Lung (tissue), 17 donors: ENCODE measurements at places on chromosomes 7 and 10. TPM values are rescaled to one million over a fixed set of nuclear protein-coding genes. Genes with fewer than 3 reads are reported as not detected.

The C10orf90 gene
- not detected for total RNA-seq

DNA sequence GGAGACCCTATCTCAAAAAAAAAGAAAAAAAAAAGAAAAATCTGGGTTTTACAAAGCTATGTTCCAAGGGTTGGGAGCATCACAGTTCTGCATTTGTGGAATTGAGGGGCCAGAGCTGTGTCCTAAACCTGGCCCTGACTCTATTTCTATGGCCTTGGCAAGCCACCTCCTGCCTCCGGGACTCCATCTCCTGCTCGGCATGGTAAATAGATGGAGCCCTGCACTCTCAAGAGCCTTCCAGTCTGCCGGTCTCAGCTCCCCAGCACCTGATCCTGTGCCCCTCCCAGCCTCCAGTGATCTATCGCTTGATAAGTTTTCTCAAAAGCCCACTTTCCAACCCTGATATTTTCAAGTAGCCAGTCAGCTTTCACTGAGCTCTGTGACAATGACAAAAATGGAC is 43.0 kb downstream of the KCNH2 start:
- DNase-seq, result no peak
- no peaks in the 10 kb centered on the region for H3K27me3 ChIP-seq
- no peak overlapping the region for H3K27ac ChIP-seq
- H3K4me1 ChIP-seq, result no peaks in the 10 kb centered on the region

DNA sequence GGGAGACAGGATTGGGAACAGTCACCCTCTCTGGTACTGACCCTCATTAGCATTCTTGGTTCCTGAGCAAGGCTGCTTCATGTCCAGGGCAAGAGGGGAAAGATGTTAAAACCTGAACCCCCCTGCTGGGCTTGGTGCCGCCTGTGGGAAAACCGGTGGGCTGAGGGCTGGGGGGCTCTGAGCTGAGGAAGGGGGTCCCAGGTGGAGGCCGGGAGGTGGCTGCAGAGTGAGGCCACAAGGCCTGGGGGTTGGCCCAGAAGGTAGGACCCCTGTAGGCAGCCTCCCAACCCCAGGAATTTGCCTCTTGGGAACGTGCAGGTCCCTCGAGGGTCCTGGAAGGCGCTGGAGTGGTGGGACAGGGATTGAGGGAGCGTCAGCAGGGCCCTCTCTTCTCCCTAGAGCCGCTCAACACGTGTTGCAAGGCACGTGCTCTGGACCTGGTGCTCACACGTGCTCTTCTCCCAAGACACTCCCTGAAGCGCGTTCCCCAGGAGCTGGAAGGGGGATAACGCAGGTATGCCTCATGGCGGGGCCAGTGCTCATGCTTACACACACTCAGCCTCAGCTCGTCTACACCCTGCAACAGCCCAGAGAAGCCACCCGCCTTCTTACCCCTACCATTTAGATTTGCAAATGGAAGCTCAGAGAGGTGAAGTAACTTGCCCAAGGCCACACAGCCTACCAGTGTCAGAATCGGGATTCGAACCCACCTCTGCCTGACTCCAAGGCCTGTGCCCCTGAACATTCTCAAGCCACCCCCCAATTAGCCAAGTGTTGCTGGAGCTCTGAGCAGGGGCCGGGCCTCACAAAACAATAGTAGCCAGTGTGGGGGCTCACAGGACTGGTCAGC is 64.4 kb downstream of the LHPP start:
- H3K27me3 ChIP-seq, result no peaks in the 10 kb centered on the region
- H3K27ac ChIP-seq, result peak overlapping the region; percentile 34
- no peaks in the 10 kb centered on the region for H3K4me1 ChIP-seq
- no peaks in the 10 kb centered on the region for H3K36me3 ChIP-seq
- H3K4me3 ChIP-seq, result no peak overlapping the region
- DNase-seq, result no peak

- no peaks in the 10 kb centered on the region for H3K36me3 ChIP-seq
- no peak for DNase-seq
- no peaks in the 10 kb centered on the region for H3K4me1 ChIP-seq
- no peak overlapping the region for H3K4me3 ChIP-seq
Measured at GRCh38 chr7:21642422-21642821, 99.6 kb downstream of the DNAH11 start.

The ATXN7L1 gene
- total RNA-seq, result 12.2 TPM

The NOS3 gene
- 31.0 TPM for total RNA-seq

DNA sequence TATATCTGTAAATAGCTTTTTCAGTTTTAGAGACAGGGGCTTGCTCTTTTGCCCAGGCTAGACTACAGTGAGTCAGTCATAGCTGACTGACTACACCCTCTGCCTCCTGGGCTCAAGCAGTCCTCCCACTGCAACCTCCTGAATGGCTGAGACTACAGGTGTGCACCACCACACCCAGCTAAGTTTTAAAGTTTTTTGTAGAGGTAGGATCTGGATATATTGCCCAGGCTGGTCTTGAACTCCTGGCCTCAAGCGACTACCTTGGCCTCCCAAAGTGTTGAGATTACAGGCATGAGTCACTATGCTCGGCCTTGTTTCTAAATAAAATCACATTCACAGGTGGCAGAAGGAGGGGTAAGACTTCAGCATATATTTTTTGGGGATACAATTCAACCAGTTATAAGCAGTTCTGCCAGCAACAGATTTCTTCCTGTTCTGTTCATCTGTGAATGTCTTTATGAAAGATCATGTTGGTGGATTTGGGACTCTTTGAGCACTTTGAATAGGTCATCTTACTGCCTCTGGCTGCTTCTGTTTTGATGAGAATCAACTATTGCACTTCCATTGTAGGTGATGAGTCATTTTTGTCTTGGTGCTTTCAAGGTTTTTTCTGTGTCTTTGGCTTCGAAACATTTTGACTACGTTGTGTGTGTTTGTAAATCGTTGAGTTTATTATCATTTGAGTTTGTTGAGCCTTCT is 15.7 kb downstream of the RBM33 start:
- H3K36me3 ChIP-seq, result peaks cover 2% of the 10 kb centered on the region
- peaks cover 8% of the 10 kb centered on the region for H3K4me1 ChIP-seq
- no peaks in the 10 kb centered on the region for H3K27me3 ChIP-seq
- no peak overlapping the region for H3K27ac ChIP-seq
- DNase-seq, result no peak

DNA sequence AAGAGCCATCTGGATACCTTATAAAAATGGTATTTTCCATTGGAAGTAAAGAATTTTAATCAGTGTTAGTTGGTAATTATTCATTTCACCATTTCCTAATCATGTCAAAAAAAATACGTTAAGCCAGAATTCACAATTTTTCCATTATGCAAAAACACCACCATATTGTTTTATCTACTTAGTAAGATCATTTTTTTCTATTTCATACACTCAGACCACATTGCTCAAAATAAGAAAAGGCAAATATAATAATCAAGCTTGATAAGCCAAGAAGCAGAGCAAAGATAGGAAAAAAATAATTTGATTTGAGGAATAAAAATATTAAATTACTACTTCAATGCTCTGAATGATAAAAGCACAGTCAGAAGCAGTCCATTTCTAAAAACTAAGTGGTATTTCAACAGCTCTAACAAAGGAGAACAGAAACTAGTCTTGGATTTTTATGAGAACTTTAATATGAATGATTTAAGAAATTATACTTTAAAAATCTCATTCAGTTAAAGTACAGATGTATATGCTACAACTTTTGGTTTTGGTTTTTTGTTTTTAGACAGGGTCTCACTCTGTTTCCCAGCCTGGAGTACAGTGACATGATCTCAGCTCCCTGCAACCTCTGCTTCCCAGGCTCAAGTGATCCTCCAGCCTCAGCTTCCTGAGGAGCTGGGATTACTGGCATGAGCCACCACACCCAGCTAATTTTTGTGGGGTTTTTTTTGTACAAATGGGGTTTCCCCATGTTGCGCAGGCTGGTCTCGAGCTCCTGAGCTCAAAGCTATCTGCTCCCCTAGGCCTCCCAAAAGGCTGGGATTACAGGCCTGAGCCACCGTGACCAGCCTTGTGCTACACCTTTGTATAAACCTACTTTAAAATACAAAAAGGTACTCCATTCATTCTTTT is 46.6 kb downstream of the LRRN3 start:
- H3K4me3 ChIP-seq, result no peak overlapping the region
- no peak for DNase-seq
- no peaks in the 10 kb centered on the region for H3K4me1 ChIP-seq

GRCh38 chr10:47261121-47261520 is 38.9 kb upstream of the GDF10 start:
- no peak overlapping the region for H3K4me3 ChIP-seq
- no peaks in the 10 kb centered on the region for H3K36me3 ChIP-seq
- no peaks in the 10 kb centered on the region for H3K4me1 ChIP-seq
- DNase-seq, result no peak
- no peaks in the 10 kb centered on the region for H3K27me3 ChIP-seq
- no peak overlapping the region for H3K27ac ChIP-seq

DNA sequence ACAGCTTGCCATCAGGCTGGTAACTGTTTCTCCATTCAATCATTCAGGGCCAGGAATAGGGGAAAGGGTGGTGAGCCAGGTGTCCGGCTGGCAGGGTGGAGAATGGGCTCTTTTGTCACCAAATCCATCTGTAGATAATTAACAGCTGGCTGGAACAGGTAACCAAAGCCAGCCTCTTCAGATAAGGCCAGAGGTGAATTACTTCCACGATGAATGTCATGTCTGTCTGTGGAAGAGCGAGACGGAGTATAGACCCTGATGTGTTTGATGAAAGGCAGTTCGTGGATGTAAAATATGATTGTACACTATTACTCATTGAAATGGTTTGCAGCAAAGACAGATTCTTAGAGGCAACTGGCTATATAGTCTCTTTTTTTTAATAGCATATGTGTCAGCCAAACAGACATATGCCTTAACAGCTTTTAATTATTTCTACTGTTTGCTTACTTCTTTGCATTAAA is 149.8 kb downstream of the KLF6 start:
- H3K27me3 ChIP-seq, result no peaks in the 10 kb centered on the region
- no peak overlapping the region for H3K27ac ChIP-seq
- no peak overlapping the region for H3K4me3 ChIP-seq
- no peaks in the 10 kb centered on the region for H3K4me1 ChIP-seq

The OGDH gene
- total RNA-seq, result 54.6 TPM
